ENCODE measurements at places on chromosomes 13 and 19.

GRCh38 chr19:28103921-28104320 lies 1109.0 kb downstream of the UQCRFS1 start:
- DNase-seq = no peak

- peak; percentile 41 for DNase-seq
These were observed 16.3 kb downstream of the CILP2 start for GRCh38 chr19:19554074-19555023.

GRCh38 chr19:41904118-41904870 lies 21.3 kb downstream of the ARHGEF1 start:
- no peak for DNase-seq

- DNase-seq = no peak
These were observed 42.7 kb downstream of the UTP14C start for GRCh38 chr13:52067237-52067636.

GRCh38 chr13:59391696-59392095 lies 772.0 kb downstream of the DIAPH3 start:
- DNase-seq = peak; percentile 71

DNA sequence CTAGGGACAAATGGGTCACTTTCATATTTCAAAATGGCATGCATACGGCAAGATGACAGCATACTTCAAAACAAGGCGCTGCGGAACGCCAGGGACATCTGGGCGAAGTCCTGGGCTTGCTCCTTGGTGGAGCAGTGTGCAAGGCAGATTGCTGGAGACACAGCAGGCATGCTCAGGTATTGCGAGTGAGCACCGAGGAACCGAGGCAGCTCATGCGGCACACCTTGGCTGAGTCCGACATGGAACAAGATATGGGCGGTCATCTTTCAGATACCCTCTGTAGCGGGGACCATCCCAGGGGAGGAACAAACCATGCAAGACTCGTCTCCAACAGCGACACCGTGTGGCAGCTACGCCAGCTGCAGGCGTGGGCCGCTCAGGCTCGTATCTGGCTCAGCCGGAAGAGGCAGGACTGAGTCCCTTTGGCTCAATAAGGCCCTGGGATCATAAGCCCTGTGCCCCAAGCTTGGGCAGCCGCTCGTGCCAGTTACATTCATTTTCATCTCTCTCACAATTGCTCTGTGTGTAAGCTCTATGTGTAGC lies 112.4 kb downstream of the NUFIP1 start:
- DNase-seq = peak; percentile 14

GRCh38 chr19:13015361-13016223 lies 20.3 kb downstream of the NFIX start:
- peak; percentile 62 for DNase-seq

DNA sequence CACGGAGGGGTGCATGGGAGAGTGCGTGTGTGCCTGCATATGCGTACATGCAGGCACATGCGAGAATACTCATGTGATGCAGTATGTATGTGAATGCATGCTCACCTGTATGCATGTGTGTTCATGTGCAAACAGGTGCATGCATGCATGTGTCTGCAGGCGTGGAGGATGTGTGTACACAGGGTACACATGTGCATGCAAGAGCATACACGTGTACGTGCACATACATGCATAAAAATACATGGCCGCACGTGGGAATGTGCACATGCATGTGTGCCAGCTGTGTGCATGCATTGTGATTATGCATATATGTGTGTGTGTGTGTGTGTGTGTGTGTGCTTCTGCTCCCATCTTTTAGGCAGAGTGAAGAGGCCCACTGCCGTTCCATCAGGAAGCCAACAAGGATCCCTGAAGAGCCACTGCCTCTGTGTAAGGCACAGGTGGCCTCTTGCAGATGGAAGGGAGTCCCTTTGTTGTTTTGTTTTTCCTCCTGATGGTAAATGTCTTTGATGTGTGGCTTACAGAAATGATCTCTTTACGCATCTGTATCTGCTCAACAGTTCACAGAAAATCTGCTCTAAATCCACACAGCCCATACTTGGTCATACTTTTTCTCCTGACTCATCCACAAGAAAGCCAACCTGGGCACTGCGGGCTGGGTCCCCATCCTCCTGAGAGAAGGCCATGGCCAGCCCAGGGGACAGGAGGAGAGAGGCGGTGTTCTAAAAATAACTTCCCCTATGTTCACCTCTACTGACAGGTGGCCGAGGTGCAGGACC lies 50.7 kb downstream of the KLF2 start:
- DNase-seq = no peak

DNA sequence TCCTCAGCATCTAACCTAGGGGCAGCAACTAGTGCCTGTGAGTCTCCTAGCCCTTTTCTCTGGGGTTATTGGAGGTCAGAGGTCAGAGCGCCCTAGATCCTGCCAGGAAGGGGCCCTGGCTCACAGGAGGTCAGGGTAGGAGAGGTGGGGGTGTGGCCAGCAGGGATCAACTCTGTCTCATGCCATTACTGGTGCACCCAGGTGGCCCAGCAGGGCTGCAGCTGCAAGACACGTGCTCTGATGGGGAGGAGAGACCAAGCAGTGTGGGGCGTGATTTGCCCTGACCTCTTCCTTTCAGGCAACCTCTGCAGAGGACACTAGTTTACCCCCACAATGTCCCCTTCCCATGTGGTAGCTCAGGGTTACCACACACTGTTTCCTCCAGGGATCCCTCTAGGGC lies 73.3 kb upstream of the ZNF30 start:
- no peak for DNase-seq

- DNase-seq = peak; percentile 19
These were observed 933 bp downstream of the TFPT start for GRCh38 chr19:54114340-54115108.

GRCh38 chr13:109000207-109000606 lies 370.8 kb downstream of the MYO16 start:
- DNase-seq = no peak

DNA sequence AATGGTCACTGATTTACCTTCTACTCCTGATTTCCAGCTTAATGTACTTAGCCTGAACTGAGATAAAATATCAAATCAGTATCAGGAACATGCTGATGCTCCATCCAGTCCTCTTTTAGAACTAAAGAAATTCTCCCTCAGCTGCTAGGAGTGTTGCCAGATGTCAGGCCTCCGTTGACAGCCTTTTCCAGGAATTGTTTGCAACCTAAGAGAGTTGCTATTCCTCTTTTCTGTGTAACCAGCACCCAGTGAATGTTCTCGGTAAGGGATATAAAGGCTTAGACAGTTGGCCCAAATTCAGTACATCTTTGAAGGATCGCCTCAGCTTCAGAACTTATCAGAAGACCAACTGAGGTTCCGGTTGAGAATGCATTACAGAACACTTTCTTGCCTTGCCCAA lies 559.0 kb downstream of the PCDH17 start:
- no peak for DNase-seq

- DNase-seq = peak; percentile 34
These were observed 171.9 kb downstream of the KLF5 start for GRCh38 chr13:73230716-73231115.

DNA sequence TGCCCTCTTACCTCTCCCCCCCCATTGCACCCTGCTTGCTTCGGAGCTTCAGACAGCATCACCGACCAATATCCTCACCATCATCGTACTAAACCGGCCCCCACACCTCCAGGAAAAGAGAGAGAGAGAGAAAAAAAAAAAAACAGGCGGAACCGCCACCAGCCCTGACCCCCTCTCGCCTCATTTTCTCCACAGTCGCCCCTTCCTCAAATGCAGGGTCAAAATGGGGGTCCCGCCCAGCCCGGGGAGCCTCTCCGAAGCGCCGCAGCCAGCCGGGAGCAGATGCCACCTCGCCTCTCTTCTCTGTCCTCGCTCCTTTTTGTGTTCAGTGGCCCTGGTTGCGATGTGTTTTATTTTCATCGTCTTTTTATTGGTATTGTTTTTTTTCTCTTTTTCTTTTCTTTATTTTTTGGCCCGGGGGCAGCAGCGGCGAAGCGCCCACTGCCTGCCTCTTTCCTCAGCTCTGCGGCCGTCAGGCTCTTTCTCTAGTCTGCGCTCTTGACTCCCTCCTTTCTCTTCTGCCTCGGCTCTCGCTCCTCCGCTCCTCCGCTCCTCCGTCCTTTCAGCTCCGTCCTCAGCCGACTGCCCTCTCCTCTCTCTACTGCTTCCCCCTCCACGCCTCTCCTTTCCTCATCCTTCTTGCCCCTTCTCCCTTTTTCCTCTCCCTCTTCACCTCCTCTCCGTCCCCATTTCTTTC lies 41.4 kb downstream of the DEDD2 start:
- peak; percentile 19 for DNase-seq

DNA sequence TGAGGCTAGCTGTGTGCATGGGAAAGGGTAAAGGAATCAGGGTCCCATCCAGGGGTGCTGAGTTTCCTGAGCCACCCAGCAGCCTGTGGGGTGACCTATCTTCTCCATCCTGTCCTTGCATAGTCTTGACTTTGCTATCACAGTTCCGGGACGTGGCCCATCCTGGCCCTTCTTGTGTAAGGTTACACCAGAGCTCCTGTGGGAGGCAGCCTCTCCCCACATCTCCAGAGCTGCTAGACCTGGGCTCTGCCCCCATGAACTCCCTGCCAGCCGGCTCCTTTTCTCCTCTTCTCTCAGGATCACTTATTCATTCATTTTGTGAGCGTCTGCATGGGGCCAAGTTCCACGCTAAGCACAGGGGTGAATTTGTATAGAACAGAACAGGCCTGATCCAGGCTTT lies 238.9 kb downstream of the TSHZ3 start:
- peak; percentile 39 for DNase-seq

GRCh38 chr19:45576682-45577081 lies 7.9 kb downstream of the OPA3 start:
- DNase-seq = no peak
